Tibial artery (tissue), 4 donors: ENCODE measurements at places on chromosomes 12 and 14.

GRCh38 chr12:111226680-111227079 is 142.2 kb downstream of the PHETA1 start:
- DNase-seq: no peak
- H3K27ac ChIP-seq: no peak overlapping the region
- H3K4me3 ChIP-seq: no peak overlapping the region
- no peaks in the 10 kb centered on the region for H3K36me3 ChIP-seq

GRCh38 chr14:50823762-50824636 is 7.0 kb downstream of the NIN start:
- no peak for DNase-seq
- peaks cover 4% of the 10 kb centered on the region for H3K4me1 ChIP-seq
- no peak overlapping the region for H3K4me3 ChIP-seq

DNA sequence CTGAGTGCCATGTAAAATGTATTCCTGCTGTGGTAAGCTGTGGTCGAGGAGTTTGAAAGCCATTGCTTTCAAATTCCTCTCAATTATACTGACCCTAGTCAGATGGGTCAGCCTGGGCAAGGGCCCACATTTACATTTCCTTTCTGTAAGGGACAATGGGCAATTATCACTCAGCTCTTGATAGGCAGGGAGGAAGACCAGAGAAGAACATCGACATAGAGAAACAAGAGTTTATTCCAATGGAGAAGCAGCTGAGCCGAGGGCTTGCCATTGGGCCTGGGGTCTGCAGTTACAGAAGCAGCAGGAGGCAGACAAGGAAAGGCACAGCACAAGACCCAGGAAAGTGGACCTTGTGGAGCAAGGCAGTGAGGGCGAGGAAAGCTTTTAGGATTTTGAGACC is 9.7 kb downstream of the NRIP2 start:
- H3K4me3 ChIP-seq: no peak overlapping the region
- H3K4me1 ChIP-seq: no peaks in the 10 kb centered on the region
- no peaks in the 10 kb centered on the region for H3K27me3 ChIP-seq

GRCh38 chr14:46840944-46841720 is 189.6 kb upstream of the RPL10L start:
- H3K27ac ChIP-seq: no peak overlapping the region
- no peaks in the 10 kb centered on the region for H3K27me3 ChIP-seq
- no peak overlapping the region for H3K4me3 ChIP-seq
- H3K4me1 ChIP-seq: no peaks in the 10 kb centered on the region

GRCh38 chr14:24172261-24172860 is 481 bp downstream of the REC8 start:
- H3K27ac ChIP-seq: peak overlapping the region; percentile 0
- peak overlapping the region; percentile 46 for H3K4me3 ChIP-seq
- DNase-seq: no peak
- no peaks in the 10 kb centered on the region for H3K4me1 ChIP-seq
- no peaks in the 10 kb centered on the region for H3K27me3 ChIP-seq

DNA sequence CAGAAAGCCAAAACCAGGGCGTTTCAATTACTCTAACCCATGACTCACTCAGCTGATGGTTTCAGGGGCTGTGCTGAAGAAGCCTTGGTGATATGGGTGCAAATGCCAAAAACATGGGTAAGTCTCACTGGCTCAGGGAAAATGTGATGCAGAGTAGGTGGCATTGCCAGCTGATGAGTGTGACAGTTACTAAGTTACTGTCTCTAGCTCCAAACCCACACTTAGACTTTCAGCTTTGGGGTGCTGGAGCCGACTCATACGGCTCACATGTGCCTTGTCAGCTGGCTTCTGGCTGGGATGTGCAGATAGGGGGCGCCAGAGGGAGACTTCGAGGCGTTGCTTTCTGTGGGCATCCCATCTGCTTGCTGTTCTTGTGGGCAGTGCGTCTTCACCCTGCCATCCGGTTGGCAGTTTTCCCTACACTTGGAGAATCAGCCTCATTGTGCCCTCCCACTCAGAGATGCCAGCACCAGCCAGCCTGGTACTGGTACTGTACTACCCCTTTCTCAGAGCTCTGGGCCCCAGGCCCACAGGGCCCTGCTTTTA is 11.1 kb upstream of the KRT7 start:
- DNase-seq: peak; percentile 76
- H3K4me3 ChIP-seq: no peak overlapping the region
- H3K27me3 ChIP-seq: peaks cover 4% of the 10 kb centered on the region
- H3K27ac ChIP-seq: peak overlapping the region; percentile 10
- H3K36me3 ChIP-seq: no peaks in the 10 kb centered on the region

GRCh38 chr12:88519802-88520435 is 60.4 kb downstream of the KITLG start:
- no peak for DNase-seq
- H3K4me1 ChIP-seq: no peaks in the 10 kb centered on the region
- H3K27me3 ChIP-seq: no peaks in the 10 kb centered on the region
- H3K36me3 ChIP-seq: no peaks in the 10 kb centered on the region
- no peak overlapping the region for H3K4me3 ChIP-seq

DNA sequence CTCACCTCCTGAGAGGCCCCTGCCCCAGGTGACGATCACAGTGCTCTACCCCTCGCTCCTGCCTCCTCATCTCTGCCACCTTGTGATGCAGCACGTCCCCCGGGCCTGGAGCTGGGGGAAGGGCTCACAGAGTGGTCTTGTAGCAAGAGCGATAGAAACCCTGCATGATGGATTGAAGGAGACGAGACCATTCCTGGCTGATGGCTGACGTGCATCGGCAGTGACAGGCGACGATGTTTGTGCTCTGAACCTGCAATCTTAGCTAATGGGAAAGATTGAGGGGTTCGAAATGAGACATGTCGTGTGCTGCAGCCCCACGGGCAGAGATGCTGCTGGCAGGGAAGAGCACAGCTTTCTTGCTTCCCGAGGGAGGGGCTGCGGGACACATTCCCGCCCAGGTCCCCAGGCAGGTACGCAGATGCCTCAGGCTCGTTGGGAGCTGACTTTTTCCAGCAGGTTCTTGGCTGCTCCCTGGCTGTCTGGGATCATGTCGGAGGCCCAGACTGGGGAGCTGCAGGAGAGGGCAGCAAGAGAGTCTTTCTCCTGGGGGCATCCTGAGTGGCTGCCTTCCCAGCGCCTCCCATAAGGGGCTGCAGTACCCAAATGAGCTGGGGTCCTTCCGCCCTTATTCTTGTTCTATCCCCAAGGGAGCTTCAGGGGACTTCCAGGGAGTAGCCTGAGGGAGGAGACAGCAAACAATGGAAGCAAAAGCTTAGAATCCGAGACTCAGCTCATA is 38.7 kb upstream of the GPATCH2L start:
- no peak for DNase-seq
- H3K4me1 ChIP-seq: no peaks in the 10 kb centered on the region
- H3K36me3 ChIP-seq: no peaks in the 10 kb centered on the region
- H3K27ac ChIP-seq: no peak overlapping the region

GRCh38 chr12:59491877-59492276 is 104.0 kb upstream of the SLC16A7 start:
- H3K4me3 ChIP-seq: no peak overlapping the region
- H3K4me1 ChIP-seq: no peaks in the 10 kb centered on the region
- H3K27ac ChIP-seq: no peak overlapping the region
- no peaks in the 10 kb centered on the region for H3K36me3 ChIP-seq

GRCh38 chr14:21102521-21103410 is 1.9 kb downstream of the TMEM253 start:
- no peaks in the 10 kb centered on the region for H3K36me3 ChIP-seq
- peaks cover 43% of the 10 kb centered on the region for H3K4me1 ChIP-seq
- DNase-seq: no peak
- H3K4me3 ChIP-seq: peak overlapping the region; percentile 85
- H3K27me3 ChIP-seq: no peaks in the 10 kb centered on the region

DNA sequence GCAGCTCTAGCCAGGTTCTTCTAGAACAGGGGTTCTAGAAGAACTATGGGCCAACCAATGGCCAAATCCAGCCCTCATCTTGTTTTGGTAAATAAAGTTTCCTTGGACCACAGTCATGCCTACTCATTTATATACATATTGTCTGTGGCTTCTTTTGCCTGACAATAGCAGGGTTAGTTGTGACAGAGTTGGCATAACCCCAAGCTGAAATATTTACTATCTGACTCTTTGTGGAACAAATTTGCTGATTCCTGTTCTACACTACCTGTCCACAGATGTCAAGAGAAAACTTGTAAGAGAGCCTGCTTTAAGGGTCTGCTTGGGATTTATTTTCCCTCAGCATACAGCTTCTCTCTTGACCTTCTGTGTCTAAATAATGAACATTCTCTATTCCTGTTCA is 289.0 kb downstream of the KSR2 start:
- H3K27me3 ChIP-seq: no peaks in the 10 kb centered on the region
- no peak overlapping the region for H3K4me3 ChIP-seq
- no peak overlapping the region for H3K27ac ChIP-seq
- H3K36me3 ChIP-seq: no peaks in the 10 kb centered on the region
- H3K4me1 ChIP-seq: no peaks in the 10 kb centered on the region

- no peak overlapping the region for H3K27ac ChIP-seq
- H3K4me1 ChIP-seq: peaks cover 35% of the 10 kb centered on the region
Observed at GRCh38 chr14:24439830-24440605, 2.6 kb downstream of the SDR39U1 start.

DNA sequence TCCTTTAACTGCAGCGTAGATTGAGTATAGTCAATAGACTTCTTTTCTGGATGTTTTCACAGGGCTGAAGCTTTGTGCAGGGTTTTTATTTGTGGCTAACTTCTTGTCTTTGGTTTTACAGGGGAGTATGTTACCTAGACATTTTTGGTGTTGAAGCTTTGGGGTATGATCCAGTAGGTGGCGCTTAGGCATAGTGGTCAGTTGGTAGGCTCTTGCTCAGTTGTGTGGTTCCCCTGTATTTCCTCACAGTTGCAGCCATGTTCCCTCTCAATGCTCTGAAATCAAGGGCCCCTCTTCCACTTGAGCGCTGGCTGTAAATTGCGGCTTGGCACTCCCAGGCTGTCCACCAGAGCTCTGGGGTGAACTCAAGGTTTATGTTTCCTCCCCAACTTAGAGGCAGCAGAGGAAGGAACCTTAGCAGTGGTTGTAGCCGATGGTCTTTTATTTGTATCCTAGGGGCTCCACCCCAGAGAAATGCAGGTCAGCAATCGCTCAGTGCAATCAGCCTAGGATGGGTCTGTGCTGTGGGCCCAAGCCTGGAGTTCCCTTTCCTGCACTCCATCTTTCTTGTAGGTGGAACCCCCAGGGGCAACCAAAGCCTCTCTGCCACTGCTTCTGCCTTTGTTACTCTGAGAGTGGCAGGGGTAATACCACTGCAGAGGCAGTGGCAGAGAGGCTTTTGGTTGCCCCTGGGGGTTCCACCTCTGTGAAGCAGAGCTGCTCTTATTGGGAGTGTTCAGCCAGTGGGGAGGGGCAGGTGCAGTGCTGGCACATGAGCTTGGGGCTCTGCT is 55.1 kb downstream of the CMAS start:
- H3K27ac ChIP-seq: no peak overlapping the region
- no peak for DNase-seq
- H3K4me1 ChIP-seq: no peaks in the 10 kb centered on the region

GRCh38 chr14:54348923-54349620 is 47.7 kb upstream of the CDKN3 start:
- H3K27ac ChIP-seq: no peak overlapping the region
- H3K4me1 ChIP-seq: no peaks in the 10 kb centered on the region
- H3K27me3 ChIP-seq: no peaks in the 10 kb centered on the region

GRCh38 chr14:35317820-35318219 is 25.6 kb downstream of the PSMA6 start:
- peaks cover 68% of the 10 kb centered on the region for H3K36me3 ChIP-seq
- DNase-seq: no peak
- H3K4me1 ChIP-seq: no peaks in the 10 kb centered on the region
- no peak overlapping the region for H3K4me3 ChIP-seq
- no peaks in the 10 kb centered on the region for H3K27me3 ChIP-seq

DNA sequence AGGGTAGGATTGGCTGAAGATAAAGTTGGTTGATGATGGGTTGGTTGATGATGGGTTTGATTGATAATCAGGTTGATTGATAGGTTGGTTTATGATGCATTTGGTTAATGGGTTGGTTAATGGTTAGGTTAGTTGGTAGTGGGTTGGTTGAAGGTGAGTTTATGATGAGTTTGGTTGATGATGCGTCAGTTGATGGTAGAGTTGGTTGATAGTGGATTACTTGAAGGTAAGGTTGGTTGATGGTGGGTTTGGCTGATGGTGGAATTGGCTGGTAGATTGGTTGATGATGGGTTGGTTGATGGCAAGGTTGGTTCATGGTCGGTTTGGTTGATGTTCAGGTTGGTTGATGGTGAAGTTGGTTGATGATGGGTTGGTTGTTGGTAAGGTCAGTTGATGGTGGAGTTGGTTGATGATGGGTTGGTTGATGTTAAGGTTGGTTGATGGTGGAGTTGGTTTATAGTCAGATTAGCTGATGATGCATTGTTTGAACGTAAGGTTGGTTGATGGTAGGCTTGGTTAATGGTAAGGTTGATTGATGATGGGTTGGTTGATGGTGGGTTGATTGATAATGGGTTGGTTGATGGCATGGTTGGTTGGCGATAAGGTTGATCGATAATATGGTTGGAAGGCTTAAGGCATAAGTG is 146.4 kb downstream of the ADGRD1 start:
- no peak overlapping the region for H3K27ac ChIP-seq
- H3K4me1 ChIP-seq: no peaks in the 10 kb centered on the region
- no peak overlapping the region for H3K4me3 ChIP-seq

- no peak overlapping the region for H3K4me3 ChIP-seq
- H3K27me3 ChIP-seq: no peaks in the 10 kb centered on the region
- no peaks in the 10 kb centered on the region for H3K36me3 ChIP-seq
- no peaks in the 10 kb centered on the region for H3K4me1 ChIP-seq
- DNase-seq: no peak
Observed at GRCh38 chr14:87869619-87870583, 123.1 kb downstream of the GALC start.

GRCh38 chr12:66059666-66060065 is 70.9 kb downstream of the LLPH start:
- H3K4me1 ChIP-seq: no peaks in the 10 kb centered on the region
- H3K27me3 ChIP-seq: no peaks in the 10 kb centered on the region
- no peak overlapping the region for H3K4me3 ChIP-seq
- no peak overlapping the region for H3K27ac ChIP-seq
- no peak for DNase-seq
- H3K36me3 ChIP-seq: no peaks in the 10 kb centered on the region

GRCh38 chr12:31019976-31020375 is 53.7 kb upstream of the DDX11 start:
- no peak overlapping the region for H3K4me3 ChIP-seq
- no peaks in the 10 kb centered on the region for H3K36me3 ChIP-seq
- DNase-seq: no peak
- H3K4me1 ChIP-seq: no peaks in the 10 kb centered on the region

- no peak overlapping the region for H3K27ac ChIP-seq
- H3K4me3 ChIP-seq: no peak overlapping the region
- no peaks in the 10 kb centered on the region for H3K36me3 ChIP-seq
Observed at GRCh38 chr12:27221625-27222387, 22.3 kb upstream of the STK38L start.

DNA sequence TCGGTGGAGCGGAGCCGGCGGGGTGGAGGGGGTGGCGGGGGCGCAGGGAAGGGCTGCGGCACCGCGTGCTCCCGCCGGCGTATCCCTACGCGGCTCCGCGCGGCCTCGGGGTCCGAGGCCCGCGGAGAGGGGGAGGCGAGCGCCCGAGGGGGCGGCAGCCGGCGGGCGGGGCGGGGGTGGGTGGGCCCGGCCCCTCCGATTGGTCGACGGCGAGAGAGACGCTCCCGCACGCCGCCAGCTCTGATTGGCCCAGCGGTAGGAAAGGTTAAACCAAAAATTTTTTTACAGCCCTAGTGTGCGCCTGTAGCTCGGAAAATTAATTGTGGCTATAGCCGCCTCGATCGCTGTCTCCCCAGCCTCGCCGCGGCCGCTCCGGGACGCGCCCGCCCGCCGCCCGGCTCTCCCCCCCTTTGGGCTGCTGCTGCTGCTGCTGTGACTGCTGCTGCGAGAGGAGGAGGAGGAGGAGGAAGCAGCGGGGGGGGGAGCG is at the start of gene FOXG1:
TSS of gene FOXG1 (plus strand) at position 319 of the 487 bp plus-strand sequence. CDS start 493 bp downstream, outside the sequence.
- H3K27me3 ChIP-seq: peaks cover 95% of the 10 kb centered on the region
- peaks cover 17% of the 10 kb centered on the region for H3K4me1 ChIP-seq
- H3K27ac ChIP-seq: no peak within 1 kb of the TSS
- no peak for DNase-seq
- H3K4me3 ChIP-seq: peak within 1 kb of the TSS; percentile 34
